ENCODE measurements at places on chromosomes 2 and 18.

GRCh38 chr2:57850415-57851130 lies 196.0 kb upstream of the VRK2 start:
- DNase-seq: no peak

DNA sequence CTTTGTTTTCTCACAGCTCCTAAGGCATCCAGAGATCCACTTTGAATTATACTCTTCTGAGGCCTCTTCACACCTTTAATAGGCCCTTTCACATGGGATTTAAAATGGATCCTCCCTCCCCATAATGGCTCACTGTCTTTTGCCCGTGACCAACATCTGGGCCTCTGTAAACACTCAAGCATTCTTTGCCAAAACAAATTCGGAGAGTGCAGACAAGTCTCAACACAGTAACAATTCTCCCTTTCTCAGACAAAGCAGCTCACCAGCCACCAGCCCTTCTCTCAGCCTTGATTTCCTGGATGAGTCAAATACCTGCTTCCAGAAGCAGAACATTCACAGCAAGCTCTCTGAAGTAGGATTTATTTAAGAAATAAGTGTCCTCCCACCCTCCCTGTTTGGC lies 14.0 kb upstream of the IMP4 start:
- DNase-seq: peak; percentile 66

- DNase-seq: no peak
Measured at GRCh38 chr2:180905002-180905401, 75.4 kb upstream of the UBE2E3 start.

GRCh38 chr2:190636361-190636760 lies 12.5 kb upstream of the NAB1 start:
- peak; percentile 83 for DNase-seq

DNA sequence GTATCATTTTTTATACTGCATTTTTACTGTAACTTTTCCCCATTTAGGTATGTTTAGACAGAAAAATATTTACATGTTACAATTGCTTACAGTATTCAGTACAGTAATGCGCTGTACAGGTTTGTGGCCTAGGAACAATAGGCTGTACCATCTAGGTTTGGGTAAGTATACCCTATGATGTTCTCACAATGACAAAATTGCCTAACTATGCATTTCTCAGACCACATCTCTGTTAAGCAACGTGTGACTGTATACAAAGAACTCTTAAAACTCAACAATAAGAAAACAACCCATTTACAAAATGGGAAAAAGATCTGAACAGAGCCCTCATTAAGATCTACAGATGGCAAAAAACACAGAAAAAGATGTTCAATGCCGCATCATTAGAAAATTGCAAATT lies 29.4 kb downstream of the FAM210A start:
- no peak for DNase-seq

- DNase-seq: no peak
Measured at GRCh38 chr2:109178968-109179367, 50.0 kb downstream of the SH3RF3 start.

GRCh38 chr18:76529433-76529811 lies 34.4 kb upstream of the ZNF516 start:
- DNase-seq: no peak

DNA sequence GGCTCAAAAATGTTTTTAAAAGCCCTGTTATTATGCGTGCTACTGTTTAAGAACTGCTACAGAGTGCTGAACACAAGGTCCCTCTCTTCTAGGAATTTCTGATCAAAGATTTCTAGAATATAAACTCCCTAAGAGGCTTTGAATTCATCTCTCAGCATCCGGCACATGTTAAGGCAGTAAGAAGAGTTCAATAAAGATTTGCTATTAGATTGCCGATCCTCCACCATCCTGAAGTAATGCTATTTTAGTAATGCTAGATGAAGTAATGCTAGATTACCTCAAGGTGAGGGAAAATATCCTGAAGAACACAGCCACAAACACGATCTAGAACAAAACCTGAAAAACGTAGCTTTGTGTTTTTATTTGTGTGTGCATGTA lies 949 bp upstream of the MYL12B start:
- no peak for DNase-seq

- no peak for DNase-seq
Measured at GRCh38 chr2:94993176-94994062, 32.1 kb upstream of the MAL start.

DNA sequence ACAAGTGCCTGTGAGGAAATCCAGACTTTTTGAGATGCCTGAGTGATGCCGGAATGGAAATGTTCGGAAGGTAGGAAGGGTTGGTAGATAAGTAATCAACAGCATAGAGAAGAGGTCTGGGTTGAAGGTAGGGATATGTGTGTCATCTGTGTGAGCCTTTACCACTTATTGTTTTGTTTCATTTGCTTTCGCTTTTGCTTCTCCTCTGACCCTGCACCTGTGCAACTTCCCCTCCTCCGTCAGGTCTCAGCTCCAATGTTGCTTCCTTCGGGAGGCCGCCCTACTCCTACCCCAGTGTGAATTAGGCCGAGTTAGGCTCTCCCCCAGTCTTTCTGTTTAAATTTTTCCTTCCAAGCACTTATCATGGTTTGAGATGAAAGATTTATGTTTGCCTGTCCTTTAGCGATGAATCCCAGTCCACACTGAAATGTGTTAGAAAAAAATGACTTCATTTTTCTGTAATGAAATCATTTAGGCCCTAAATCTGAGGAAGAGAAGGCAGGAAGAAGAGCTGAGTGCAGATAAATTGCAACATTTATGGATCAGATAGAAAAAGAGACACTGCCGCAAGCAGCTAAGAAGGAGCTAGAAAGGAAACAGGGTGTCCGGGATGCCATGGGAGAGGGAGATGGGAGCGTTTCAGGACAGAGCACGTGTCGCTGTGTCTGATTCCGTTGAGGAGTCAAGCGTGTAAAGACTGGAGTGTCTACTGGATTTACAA lies 139.6 kb upstream of the PELI1 start:
- no peak for DNase-seq

- no peak for DNase-seq
Measured at GRCh38 chr2:67985586-67985985, 77.2 kb downstream of the C1D start.

- no peak for DNase-seq
Measured at GRCh38 chr2:113190871-113191270, 17.1 kb downstream of the PSD4 start.

DNA sequence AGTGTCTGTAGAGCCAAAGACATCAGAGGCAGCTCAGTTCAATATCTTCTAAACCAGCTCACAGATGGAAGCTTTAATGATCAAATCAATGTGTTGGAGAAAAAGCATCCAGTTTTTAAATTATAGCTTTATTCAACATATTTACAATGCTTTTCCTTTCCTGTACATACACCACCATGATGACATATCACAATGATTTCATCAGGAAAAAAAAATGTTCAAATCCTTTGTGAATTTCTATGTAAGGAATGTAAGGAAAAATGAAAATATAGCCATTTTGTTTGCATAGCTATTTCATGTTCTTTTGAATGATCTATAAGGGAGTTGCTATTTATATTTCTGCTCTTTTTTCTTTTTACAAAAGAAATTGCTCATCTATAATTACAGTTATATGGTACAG lies 134.7 kb upstream of the CDH20 start:
- DNase-seq: no peak

DNA sequence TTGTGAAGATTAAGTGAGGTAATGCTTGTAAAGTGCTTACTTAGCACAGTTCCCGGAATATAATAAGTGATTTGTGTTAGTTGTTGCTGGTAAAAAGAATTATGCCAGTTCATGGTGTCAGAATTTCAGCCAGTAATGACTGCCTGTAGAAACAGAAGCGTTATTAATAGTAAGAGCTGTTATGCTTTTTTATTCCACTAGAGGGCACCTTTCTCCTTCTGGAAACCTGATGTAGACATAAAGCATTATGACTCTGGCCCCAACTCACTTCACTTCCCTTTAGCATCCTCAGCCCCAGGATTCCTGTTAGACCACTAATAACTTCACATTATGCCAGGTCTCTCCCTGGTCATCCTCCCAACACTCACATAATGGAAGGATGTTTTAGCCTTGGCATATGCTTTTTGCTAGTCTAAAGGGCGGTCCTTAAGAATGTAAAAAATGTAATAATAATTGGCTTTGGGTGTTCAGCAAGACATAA lies 34.9 kb downstream of the C18orf54 start:
- DNase-seq: peak; percentile 71

GRCh38 chr2:49219741-49220140 lies 65.4 kb upstream of the FSHR start:
- no peak for DNase-seq

- peak; percentile 68 for DNase-seq
Measured at GRCh38 chr2:189685540-189686229, 11.2 kb downstream of the ANKAR start.

- no peak for DNase-seq
Measured at GRCh38 chr2:74183878-74184277, 5.2 kb upstream of the MOB1A start.

All from MCF 10A (cell line).